ENCODE measurements at places on chromosomes 11 and 22. TPM values are rescaled to one million over a fixed set of nuclear protein-coding genes. Genes with fewer than 3 reads are reported as not detected.

BTBD18 gene
- total RNA-seq: not detected

CREB3L1 gene
- total RNA-seq: 27.1 TPM

FOLR1 gene
- 0.12 TPM for total RNA-seq

OR2AG2 gene
- 0.55 TPM for total RNA-seq
